ENCODE measurements at places on chromosomes 7 and 10.

DNA sequence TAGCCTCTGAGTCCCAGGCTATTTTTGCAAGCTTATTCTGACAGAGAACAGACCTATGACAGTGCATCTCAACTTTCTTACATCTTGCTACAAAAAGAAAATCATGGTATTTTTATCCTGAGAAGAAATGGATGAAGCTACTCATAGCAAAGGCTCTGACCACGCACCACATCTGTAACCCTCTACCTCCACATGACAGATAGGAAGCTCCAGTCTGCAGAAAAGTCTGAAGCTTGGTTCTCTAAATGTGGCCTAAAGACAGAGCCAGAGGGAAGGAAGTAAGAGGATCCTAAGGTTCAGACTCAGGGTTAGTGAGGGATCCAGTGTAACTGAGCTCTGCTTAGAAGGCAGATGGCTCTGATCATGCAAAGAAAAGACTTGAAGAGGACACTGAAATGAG is 58.4 kb upstream of the ABCB5 start:
- DNase-seq, result no peak

GRCh38 chr10:113060201-113061053 is 110.4 kb downstream of the TCF7L2 start:
- peak; percentile 15 for DNase-seq

DNA sequence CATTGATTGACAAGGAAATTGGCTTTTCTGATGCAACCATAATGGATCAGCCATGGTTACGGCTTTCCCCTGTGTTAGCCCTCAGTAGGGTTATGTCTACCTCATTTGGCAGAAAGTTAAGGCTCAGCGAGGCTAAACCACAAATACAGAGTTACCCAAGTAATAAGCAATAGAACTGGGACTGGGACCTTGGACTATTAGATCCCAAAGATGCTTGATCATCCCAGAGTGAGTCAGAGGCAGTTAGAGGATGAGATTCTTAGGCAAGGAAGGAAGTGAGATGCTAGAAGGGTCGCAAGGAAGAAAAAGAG is 401.4 kb downstream of the TNS3 start:
- DNase-seq, result no peak

DNA sequence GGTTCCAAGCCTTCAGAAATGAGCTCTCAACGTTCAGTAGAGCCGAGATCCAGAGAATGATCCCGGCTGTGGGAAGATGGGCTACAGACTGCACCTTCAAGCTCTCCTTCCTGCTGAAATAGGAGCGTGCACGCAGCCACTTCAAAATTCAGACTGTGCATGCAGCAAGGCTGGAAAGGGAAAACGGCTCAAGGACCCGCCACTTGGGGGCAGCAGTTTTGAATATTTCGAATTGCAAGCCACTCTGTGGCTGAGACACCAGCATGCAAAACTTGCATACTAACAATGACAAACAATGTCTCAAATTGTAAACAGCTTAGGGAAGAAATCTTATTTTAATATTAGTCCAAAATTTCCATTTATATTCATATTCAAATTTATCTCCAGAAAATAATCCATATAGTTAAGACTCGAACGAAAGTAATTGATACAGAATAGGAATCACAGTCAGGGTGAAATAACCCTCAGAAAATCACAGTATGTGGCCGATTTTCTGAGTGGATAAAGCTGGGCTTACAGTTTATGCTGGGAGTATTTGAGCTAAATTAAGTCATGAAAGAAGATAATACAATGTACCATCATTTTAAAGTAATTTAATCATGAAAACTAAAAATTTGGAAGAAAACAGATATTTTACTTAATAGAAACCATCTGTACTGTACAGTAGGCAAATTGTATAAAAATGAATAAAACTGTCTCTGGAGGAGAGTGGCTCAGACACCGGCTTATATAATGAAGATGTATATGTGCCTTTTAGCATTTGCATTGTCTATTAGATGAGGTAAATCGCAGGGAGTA is 137.9 kb upstream of the MKI67 start:
- DNase-seq, result peak; percentile 13

GRCh38 chr10:122461367-122461728 is at the start of gene HTRA1:
Gene HTRA1 (plus strand): TSS chr10:122461553. CDS start chr10:122461653, 100 bp downstream.
- peak; percentile 54 for DNase-seq

DNA sequence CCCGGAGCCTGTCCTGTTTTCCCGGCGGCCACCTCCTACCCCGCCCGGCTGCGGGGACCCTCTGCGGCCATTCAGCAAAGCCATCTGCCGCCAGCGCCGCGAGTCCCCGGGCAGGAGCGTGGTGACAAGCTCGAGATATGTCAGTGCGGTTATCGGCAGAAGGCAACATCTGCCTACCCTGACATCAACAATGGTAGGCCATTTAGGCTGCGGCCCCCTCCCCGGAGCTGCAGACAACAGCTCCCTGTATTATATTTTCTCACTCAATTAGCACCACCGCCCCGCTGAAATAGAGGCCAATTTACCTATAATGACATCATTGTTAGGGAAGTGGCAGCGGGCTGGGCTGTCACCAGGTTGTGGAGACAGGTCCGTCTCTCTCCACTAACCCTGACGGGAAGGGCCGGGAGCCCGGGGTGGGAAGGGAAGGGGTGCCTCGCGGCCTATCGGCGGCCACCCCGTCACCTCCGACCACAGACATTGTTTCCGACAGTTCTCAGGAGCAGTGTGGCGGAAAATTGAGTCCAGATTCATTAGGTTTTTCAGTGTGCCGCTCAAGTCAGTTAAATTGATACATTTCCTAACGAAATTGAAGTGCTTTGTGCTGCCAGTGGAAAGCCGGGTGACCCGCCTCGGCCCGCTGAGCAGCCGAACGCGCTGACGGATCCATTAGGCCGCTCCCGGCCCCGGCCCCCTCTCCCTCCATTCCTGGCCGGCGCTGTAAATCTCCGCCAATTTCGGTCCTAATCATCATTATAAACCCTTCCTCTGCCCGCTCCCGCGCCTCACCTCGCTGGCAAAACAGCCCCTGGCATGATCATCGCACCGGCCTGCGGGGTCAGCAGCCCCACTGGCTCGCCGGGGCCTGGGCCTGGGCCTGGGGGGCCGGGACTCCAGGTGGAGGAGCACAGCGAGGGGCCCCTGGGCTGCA is 43.0 kb downstream of the UNCX start:
- DNase-seq, result no peak

DNA sequence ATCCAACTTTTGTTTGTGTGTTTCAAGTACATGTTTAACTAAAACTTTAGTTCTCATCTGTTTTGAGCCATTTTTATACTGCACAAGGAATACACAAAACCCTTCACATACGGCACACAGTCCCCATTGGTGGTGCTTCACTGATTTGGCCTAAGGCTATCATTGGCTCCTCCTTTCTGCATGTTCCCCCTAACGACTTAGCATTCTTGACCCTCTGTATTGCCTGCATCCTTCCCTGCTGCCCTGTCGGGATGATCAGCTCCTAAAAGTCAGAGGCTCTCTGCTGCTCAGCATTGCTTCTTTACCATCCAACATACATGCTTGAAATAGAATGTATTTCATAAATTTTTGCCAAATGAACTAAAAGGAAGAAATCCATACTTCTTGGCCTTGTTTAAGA is 111.4 kb upstream of the ABCB5 start:
- no peak for DNase-seq

- no peak for DNase-seq
Observed at GRCh38 chr7:84085998-84086397, 108.6 kb downstream of the SEMA3A start.

DNA sequence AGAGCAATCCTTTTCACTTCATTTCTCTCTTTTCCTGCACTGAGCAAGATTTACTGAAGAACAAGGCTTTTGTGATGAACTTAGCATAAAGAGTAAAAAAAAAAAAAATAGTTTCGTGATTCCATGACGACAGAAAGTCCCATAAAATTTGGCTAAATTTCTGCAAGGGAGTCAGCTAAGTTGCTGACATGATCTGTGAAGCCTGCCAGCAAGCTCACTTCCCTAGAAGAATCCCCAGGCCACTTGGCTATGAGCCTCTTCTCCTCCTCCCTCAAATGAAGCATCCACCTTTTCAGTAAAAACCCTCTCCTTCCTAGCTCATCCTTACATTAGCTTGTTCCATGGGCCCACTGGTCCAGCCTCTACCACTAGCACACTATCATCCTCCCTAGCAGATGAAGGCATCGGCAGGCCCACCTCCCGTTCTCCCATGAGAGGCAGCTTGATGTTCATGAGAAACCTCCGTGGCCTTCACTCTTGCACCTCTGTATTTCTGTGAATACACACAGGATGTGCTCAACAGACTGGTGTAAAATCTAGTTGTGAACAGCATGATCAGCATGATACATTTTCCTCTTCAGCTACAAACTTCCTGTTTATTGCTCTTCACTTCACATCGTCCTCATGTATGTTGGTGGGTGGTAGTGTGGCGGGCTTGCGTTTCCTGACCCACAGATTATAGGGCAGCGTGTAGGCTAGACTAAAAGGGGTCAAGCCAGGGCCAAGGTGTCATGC is 30.9 kb downstream of the GIMAP8 start:
- DNase-seq, result no peak

DNA sequence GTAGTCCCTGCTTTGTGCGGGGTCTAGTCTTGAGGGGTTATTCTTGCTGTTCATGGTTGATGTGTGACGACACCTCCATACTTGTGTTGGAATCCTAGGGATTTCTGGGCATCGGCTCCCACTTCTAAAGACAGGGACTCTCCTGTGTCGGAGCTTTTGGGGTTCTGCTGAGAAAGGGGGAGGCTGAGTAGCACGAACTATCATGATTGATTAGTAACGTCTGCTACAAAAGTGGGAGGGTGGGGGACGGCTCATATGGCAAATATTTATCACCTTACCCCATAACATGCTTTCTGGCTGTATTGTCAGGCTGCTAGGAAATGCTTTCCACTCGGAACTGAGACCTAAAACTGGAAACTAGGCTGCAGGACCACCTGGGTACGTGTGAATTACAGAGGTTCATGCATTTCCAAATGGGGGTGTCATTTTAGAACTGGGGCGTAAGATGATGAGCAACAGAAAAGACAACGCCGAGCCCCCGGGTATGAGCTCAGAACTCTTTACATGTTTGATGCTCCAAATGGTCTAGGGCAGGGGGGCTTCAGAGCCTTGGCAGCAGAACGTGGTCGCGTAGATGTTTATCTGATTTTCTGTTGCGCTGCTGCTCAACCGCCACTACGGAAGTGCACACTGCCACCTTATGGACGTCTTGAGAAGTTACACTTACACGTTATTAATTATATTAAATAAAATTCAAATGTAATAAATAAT is 15.1 kb upstream of the NME8 start:
- no peak for DNase-seq

GRCh38 chr7:50554431-50555322 is 10.5 kb downstream of the DDC start:
- DNase-seq, result no peak
